CD4-positive, alpha-beta T cell treated with Interleukin-10 for 1 hour (primary cell): ENCODE measurements at places on chromosomes 2 and 18.
A peak's percentile ranks its signal among the peaks of the same experiment; 100 is the strongest.

GRCh38 chr2:98805412-98806171, 74.7 kb upstream of the MGAT4A start:
- DNase-seq: no peak

- no peak for DNase-seq
Observed at GRCh38 chr18:68148863-68149262, 566.0 kb downstream of the TMX3 start.

GRCh38 chr18:51321696-51322095, 124.2 kb upstream of the MEX3C start:
- no peak for DNase-seq

GRCh38 chr2:112055730-112056625, 909 bp downstream of the TMEM87B start:
- DNase-seq: peak; percentile 42

- DNase-seq: peak; percentile 28
Observed at GRCh38 chr2:158034198-158034866, 67.3 kb upstream of the UPP2 start.

GRCh38 chr2:236517251-236518031, 52.2 kb upstream of the ACKR3 start:
- no peak for DNase-seq

DNA sequence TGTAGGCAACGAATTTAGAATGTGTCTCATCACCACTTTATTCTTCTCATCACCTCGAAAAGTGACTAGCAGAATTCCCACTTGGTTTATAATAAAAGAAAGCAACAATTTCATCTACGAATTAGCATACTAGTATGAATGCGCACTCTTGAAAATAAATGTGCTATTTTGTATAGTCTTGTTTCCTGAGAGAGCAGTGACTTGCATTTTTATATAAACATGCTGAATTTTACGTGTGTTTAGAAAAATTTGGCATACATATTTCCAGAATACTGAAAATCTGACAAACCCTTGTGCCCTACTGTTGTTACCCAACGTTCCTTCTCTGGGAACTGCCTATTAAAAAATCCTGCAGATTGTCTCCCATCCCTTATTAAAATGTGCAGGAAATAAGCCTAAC, 786.8 kb downstream of the TSN start:
- no peak for DNase-seq

GRCh38 chr18:79200546-79201268, 131.5 kb downstream of the ATP9B start:
- no peak for DNase-seq

GRCh38 chr2:16663121-16663905, 2.3 kb downstream of the CYRIA start:
- DNase-seq: no peak

DNA sequence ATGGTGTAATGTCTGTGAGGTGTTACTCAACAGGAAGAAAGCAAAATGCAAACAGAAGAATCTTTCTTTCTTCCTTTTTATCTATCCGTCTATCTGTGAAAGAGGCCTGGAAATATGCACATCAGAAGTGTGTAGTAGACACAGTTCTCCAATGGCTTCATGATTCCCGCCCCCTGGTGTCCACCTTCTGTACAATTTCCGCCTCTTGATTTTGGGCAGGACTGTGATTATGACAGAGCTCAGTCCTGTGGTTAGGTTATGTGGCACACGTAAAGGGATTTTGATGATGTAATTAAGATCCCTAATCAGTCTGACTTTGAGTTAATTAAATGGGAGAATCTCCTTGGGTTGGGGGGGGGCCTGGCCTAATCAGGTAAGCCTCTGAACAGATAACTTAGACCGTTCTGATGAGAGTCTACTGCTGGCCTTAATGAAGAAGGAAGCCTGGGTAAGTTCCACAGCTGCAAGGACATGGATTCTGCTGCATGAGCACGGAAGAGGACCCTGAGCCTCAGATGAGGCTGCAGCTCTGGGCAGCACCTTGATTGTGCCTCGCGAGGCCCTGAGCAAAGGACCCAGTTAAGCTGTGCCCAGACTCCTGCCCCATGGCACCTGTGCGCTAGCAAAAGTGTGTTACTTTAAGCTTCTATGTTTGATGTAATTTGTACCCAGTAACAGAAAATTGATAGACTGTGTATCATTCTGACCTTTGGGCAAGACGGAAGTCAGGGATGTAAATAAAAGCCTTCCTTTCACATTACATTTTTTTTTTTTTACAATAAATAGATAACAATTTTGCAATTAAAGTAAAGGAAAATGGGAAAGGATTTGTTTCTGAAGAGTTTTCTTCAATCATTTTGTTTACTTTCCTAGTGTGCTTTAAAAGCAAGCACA, 11.3 kb upstream of the KCNF1 start:
- DNase-seq: no peak

- peak; percentile 46 for DNase-seq
Observed at GRCh38 chr2:64283641-64284361, 139.6 kb upstream of the PELI1 start.

GRCh38 chr2:128318776-128319464, at the start of gene HS6ST1:
HS6ST1 (minus strand) TSS chr2:128318868; CDS start chr2:128318563, 305 bp downstream.
- DNase-seq: peak; percentile 91

DNA sequence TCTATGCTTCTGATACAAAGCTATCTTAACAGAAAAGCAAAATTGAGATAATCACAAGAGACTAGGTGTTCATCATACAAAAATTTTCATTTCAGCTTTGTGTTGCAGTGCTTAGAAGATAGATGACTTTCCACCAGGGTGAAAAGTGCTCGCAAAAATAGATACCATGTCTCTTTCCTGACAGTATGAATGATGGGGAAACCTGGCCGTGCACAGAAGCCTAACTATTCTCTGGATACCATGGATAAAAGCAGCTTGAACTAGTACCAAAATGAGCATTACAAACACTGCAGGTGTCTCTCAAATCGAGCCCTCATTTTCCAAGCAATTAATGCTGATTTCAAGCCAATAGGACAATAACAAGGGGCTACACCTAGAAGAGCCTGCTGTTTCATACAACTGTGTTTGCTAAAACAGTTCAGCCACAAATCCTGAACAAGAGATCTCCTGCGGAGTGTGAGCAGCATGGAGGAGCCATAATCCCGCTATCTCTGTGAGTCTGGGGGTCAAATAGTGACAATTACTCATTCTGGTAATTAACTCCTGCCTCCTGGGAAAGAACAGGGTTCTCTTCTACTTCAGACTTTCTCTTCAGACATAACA, 507.6 kb downstream of the PID1 start:
- DNase-seq: no peak

DNA sequence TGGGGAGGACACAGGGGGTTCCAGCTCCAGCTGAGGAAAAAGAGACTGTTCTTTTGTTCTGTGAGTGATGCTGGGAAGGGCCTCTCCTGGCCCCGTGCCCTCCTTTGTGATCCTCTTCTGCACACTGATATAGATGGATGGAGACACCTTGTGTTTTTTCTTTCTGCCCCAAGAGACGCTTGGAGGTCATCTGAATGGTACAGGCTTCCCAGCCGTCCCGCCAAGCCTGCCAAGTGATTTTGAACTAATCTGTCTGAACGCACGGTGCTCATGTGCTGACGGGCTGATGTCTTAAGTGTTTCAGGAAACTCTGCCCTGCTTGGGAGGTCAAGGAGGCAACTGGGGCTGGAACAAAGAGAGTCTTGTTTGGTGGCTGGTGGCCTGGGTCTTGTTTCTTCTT, 57.5 kb downstream of the KIF5C start:
- no peak for DNase-seq

DNA sequence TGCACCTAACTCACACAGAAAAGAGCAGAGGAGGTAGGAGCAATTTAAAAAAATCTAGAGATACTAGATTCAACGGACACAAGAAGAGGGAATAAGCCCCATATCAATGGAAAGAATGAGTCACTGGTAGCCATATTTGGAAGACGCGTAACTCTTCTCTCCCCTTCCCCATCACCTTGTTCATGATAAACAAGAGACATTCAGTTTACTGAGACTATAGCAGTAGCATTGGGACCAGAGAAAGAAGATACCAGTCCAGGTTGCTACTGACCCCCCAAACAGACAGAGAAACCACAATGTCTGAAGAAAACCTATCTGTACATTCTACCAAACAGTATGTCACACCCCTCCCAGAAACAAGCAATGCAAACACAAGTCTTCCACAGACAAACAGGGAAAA, 81.1 kb downstream of the SLC66A3 start:
- DNase-seq: no peak

DNA sequence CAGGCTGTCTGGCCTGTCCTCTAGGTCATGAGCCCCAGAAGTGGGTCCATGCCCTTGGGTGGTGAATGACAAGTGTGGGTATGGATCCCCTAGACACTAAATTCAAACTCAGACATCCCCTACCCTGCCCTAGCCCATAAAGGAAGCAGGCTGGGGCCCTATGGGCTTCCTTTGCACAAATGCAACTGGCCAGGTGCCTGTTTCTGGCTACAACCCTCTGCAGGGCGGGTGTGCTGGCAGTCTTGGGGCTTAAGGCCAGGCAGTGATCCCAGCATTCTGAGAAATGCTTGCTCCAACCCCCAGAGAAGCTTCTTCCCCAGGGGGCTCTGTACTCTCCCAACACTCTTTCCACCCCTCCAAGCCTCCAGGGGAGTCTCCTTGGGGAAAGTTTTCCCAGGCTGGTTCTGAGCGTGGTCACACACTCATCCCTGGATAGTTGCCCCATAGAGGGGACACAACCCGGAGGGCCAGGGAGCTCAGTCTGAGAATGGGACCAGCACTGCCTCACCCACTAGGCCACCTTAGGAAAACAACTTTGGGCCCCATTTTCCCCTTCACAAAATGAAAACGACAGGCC, 16.6 kb upstream of the ASPRV1 start:
- no peak for DNase-seq

GRCh38 chr2:200604571-200605255, 18.9 kb downstream of the AOX1 start:
- no peak for DNase-seq

DNA sequence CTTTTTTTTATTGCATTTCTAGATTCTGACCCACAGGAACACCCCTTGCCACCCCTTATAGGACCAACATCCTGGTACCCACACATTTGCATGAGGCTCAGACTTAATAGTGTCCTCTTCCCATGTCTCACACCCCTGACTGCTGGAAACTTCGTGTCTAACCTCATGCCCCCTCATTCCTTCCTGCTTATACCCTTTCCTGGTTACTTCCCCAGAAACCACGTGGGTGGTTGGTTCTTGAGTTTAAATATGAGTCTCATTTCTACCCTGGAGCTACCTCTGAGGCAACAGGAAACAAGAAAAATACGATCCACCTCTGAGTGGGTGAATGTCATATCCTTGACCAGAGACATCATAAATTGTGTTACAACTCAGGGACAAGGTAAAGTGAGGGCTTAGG, 1.6 kb downstream of the TNP1 start:
- DNase-seq: no peak

- DNase-seq: no peak
Observed at GRCh38 chr2:210288408-210288807, 26.6 kb downstream of the MYL1 start.

GRCh38 chr2:234404957-234405356, 91.9 kb downstream of the ARL4C start:
- DNase-seq: no peak

- DNase-seq: no peak
Observed at GRCh38 chr18:32439241-32439640, 31.4 kb downstream of the GAREM1 start.

DNA sequence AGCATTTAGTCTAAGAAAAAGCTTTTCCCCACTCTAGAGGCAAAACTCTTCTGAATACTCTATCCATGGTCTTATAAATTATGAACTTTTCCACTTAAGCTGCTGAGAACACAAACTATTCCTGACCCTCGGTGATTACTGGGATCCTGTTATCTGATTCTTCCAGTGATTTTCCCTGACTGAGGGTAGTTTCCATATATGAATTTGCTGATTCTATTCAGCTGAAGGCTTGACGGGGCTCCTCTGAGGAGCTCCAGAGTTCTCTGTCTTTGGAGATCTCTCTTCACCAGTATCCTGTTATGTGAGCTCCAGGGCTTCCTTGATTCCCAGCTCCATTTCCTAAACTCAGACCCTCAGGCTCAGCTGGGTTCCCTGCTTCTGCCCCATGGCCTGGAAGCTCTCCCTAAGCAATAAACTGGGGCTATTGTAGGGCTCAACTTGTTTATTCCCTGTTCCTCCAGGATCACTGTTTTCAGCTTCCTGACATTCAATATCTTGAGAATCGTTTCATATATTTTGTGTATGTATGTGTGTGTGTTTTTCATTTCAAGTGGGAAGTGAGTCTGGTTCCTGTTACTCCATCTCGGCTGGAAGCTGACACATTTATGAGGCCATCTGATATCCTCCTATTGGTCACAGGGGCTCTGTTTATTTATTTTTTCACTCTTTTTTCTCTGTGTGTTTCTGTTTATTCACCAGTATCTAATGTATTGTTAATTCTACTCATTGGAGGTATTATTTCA, 78.2 kb downstream of the ARHGAP28 start:
- DNase-seq: no peak

GRCh38 chr2:224982226-224982625, 60.0 kb downstream of the DOCK10 start:
- DNase-seq: no peak

- DNase-seq: no peak
Observed at GRCh38 chr2:121372721-121373353, 87.8 kb upstream of the TFCP2L1 start.

GRCh38 chr2:233513953-233514655, 52.5 kb downstream of the USP40 start:
- DNase-seq: no peak

DNA sequence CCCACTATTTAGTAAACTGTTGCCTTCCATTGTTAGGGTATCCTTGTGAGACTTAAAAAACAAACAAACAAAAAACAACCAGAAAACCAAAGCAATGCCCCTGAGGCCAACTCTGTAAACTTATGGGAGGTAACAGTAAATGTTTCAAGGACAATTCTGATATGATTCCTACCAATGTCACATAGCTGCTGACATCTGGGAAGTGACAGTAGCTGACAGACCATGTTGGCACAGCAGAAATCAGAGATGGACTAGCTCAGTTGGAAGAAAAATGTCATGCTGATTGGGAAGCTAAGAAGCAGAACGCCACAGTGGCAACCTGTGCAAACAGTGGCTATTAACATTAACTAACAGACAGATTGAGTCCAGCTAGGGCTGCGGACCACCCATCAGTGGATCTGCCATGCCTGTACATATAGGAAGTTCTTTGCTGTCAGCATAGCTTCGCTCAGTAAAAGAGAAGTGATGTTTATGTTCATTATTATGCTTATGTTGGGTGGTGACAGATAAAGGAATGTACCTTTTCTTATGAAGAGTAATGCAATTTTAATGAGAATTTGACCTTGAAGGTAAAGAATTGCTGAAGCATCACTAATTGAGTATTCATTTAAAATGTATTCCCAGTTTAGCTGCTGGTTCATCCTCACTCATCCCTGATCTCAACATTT, 180.6 kb downstream of the PARD3B start:
- DNase-seq: no peak

DNA sequence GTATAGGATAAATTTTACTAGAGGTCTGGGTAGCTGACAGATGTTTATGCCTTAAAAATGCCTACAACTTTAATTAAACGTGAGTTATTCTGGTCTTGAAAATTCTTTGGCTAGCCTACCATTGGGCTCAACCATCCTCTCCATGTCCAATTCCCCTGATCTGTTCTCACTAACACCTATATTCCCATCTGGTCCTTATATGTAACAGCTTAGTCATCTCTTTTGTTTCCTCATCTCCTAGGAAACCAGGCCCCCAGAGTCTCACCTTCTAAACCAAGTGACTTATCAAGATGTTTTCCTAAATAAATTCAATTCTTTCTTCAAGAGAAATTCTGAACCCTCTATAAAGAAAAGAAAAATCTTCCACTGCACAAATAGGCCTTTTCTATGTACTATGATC, 148.5 kb downstream of the TTC32 start:
- no peak for DNase-seq
